ENCODE measurements at places on chromosomes 1 and 21.
A peak's percentile ranks its signal among the peaks of the same experiment; 100 is the strongest.

DNA sequence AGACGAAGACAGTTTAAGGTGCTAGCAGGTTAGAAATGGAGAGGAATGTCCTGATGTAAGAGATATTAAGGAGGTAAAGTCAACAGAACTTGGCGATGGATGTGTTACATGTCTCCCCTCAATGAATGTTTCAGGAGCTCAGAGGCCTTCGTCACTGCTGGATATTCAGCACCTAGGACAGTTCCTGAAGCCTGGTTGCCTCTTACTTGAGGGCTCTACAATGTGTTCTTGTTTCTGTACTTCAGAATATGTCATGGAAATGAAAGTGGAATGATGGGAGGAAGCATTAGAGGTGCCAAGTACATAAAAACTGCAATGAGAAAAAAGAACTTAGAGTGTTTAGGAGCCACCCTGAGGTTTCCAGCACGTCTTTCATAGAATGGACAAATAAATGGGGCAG lies 17.7 kb downstream of the TNR start:
- DNase-seq = no peak

DNA sequence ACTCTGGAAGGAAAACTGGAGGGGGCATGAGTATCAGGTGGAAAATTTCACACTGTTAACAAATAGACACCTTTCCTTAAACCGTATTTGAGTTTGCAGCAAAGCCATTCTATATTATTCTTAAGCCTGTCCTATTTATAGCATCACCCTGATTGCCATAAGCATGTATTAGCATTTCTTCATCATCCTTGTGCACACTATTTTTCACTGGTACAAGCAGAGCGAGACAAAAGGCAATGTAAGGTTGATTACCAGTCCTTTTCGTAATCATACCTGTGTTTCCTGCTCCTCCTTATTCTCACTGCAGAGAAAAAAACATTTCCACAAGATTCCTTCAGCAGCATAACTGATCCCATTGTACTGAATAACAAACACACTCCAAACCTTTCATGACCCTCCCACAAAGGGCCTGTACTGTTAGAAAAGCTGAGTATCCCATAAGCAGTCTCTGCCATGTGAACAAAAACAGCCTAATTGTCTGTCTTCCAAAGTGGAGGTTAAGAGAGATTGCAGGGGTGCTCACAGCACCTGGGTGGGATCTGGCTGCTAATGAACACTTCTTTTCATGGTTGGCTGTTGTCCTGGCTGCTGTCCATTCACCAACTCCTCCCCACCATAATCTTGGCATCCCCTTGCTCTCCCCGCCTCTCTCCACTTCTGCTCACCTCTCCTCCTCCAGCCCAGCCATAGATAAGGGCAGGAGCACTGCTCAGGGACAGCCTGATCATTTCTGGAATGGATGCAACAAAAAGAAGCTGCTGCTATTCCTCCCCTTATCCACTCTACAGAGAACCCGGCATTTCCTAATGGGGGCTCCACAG lies 30.4 kb downstream of the VTCN1 start:
- no peak for DNase-seq

DNA sequence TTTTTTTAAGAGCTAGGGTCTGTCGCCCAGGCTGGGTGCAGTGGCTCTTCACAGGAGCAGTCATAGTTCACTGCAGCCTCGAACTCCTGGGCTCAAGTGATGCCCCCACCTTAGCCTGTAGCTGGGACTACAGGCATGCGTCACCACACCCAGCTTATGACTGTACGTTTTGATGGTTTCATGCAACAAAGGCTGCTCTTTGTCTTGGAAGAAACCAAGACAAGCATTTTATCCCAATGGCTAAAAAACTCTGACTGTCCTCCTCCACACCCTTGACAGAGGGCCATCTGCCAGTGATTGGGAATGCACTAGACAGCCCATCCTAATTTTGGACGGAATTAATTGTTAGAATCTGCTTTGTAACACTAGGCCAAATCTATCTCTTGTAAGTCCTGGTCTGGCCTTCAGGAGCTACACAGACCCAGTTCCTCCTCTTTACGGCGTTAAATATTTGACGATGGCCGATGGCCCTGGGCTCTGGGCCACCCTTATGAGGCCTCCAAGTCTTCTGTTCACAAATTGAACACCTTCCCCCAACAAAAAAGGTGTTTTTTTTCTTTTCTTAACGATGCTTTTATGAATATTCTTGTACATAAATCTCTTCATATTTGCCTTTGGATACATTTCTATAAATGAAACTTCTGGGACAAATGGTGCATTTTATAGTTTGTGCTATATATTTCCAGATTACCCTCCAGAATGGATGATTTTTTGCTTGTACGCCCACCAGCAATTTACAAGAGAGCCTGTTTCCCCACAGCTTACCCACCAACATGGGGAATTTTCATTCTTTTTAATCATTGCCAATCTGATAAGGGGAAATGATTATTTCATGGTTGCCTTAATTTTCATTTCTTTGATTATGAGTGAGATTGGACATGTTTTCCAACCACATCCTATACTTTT lies 104.8 kb upstream of the SLC25A33 start:
- DNase-seq = no peak

DNA sequence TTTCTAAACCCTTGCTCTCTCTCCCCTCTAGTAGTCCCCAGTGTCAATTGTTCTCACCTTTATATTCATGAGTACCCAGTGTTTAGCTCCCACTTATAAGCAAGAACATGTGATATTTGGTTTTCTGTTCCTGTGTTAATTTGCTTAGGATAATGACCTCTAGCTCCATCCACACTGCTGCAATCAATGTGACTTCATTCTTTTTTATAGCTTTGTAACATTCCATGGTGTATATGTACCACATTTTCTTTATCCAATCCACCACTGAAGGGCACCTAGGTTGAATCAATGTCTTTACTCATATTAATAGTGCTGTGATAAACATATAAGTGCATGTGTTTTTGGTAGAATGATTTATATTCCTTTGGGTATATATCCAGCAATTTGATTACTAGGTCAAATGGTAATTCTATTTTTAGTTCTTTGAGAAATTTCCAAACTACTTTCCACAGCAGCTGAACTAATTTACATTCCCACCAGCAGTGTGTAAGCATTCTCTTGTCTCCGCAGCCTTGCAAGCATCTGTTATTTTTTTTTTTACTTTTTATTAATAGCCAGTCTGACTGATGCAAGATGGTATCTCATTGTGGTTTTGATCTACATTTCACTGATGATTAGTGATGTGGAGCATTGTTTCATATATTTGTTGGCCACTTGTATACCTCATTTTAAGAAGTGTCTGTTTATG lies 277.8 kb downstream of the LTN1 start:
- no peak for DNase-seq

GRCh38 chr1:30964706-30965105 lies 56.1 kb upstream of the SDC3 start:
- DNase-seq = no peak

- DNase-seq = no peak
Observed at GRCh38 chr21:28538987-28539622, 453.6 kb downstream of the LTN1 start.

- no peak for DNase-seq
Observed at GRCh38 chr1:209493559-209493958, 90.0 kb upstream of the CAMK1G start.

DNA sequence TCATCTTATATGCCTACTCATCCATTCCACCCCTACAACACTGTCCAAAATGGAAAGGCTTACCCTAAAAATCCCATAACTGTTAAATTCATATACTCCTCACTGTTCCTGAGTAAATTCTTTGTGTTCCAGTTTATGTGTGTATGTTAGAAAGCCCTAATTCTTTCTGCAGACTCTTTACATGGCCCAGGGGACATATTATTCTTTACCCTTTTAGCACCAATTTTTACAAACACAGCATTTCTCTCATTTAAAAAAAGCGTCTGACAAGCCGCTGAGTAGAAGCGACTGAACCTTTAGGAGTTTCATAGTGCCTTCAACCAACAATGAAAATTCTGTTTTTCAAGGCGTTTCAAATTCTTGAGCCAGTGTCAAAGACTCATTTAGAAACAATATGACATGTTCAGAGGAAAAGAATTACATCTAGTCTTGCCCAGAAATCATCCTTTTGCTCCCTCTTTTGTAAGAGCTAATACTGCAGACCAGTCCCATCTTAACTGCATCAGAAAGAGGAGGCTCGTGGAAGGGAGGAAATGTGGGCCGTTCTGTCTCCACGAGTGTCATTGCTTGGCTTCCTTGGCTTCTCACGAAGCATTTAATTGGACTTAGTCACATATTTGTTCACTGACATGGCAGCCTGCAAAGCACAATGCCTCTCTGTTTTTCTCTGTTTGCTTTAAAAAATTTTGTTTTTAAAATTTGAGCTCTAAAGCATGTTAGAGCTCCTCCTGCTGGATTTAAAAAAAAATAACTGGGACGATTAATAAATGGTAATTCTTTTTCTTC lies 21.3 kb upstream of the C1orf105 start:
- DNase-seq = peak; percentile 60

DNA sequence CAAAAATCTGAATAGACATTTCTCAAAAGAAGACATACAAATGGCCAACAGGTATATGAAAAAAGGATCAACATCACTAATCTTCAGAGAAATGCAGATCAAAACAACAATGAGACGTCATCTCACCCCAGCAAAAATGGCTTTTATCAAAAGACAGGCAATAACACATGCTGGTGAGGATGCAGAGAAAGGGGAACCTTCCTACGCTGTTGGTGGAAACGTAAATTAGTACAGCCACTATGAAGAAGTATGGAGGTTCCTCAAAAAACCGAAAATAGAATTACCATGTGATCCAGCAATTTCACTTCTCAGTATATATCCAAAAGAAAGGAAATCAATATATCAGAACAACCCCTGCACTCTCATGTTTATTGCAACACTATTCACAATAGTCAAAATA lies 65.1 kb upstream of the ATP1B1 start:
- DNase-seq = peak; percentile 5

GRCh38 chr1:75172556-75172955 lies 38.4 kb downstream of the LHX8 start:
- DNase-seq = no peak

GRCh38 chr21:41124641-41125201 lies 43.2 kb upstream of the BACE2 start:
- no peak for DNase-seq

DNA sequence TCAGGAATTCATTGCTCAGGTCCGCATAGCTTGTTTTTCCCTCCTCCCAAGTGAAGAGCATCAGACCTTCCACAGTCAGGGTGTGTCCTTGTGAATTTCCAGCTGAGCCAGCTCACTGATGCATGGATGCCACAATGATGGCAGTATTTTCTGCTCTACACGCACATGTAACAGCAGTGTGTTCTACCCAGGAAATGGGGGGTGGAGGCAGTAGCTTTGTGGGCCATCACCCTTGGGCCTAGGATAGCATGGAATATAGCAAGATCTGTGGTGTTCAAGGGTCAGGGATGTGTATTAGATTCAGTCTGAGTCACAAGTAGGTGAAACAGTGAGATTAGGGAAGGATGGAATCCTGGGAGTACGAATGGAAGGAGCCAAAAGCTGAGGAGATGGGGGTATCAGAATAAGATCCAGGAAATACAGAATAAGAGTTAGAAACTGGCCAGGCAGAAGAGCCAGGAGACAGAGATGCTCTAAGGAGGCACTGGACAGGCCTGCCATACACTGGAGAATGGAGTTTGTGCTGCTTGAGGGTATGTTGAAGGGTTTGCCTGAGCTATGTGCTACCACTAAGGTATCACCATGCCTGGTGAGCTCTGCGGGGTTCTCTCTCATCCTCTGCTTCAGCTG lies 90.6 kb upstream of the CNIH3 start:
- DNase-seq = no peak

GRCh38 chr1:53869454-53870117 lies 20.0 kb downstream of the YIPF1 start:
- no peak for DNase-seq

DNA sequence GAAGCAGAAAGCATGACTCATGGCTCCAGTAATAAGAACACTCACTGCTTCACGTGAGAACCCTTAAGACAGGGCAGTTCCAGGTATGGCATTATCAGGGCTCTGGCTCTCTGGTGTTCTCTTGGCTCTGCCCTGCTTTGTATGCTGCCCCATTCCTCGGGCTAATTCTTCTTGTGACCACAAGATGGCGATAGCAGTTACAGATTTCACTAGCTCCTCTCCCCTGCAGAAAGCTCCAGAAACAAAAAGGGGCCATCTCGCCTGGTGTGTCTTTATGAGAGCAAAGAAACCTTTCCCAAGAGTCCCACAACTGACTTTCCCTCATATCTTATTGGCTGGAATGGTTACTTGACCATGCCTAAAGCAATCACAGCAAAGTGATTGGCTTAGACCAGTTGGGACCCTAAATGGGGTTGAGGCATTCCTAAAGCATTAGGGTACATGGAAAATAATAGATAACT lies 60.1 kb downstream of the F3 start:
- DNase-seq = peak; percentile 55

DNA sequence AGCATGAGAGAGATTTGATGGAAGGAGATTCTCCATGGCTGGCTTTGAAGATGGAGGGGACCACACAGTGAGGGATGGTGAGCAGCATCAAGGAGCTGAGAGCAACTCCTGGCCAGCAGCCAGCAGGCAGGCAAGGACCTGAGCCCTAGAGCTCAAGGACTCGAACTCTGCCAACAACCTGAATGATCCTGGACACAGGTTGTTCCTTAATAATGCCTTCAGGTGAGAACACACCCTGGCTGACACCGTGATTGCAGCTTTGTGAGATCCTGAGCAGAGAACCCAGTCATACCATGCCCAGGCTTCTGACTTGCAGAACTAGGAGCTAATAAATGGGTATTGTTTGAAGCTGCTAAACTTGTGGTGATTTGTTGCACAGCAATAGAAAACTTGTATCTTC lies 183.1 kb downstream of the LMX1A start:
- no peak for DNase-seq
